ENCODE measurements at places on chromosomes 13 and 19. TPM values are rescaled to one million over a fixed set of nuclear protein-coding genes. Genes with fewer than 3 reads are reported as not detected.

The KRTDAP gene
- polyA plus RNA-seq = not detected

The NLRP7 gene
- polyA plus RNA-seq = 0.10 TPM

DNA sequence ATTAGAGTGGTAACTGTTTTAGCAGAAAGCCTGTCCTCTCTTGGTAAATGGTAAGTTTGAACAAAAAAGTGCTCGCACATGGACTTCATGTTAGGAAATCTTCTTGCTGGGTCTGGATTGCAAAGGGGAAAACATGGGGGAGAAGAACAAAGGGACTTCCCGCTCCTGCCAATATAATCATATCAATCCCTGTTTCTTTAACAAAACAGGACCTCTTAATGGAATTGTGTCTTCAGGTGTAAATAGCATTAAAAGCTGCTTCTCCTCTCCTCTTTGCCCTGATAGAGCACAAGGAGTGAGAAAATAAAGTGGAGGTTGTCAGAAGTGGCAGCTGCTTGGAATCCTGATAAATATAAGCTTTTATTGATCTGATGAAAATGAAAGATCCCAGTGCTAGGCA lies 20.4 kb upstream of the ZNF536 start:
- DNase-seq = no peak

GRCh38 chr19:41203371-41203770 lies 10.4 kb downstream of the CYP2S1 start:
- DNase-seq = no peak

DNA sequence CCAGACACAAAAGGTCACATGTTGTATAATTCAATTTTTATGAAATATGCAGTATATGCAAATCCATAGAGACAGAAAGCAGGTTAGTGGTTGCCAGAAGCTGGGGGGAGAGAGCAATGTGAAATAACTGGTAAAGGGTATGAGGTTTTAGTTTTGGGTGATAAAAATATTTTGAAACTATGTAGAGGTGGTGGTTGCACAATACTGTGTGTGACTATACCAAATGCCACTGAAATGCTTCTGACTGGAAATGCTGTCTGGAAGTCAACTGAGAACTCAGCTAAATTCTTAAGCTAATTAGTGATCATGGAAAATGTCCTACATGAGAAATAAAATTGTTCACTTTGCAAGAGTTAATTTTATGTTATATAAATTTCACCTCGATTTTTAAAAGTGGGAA lies 65.3 kb upstream of the RXFP2 start:
- no peak for DNase-seq

The PGLYRP2 gene
- 0.06 TPM for polyA plus RNA-seq

- DNase-seq = no peak
Observed at GRCh38 chr13:34883396-34883795, 58.7 kb upstream of the NBEA start.

DNA sequence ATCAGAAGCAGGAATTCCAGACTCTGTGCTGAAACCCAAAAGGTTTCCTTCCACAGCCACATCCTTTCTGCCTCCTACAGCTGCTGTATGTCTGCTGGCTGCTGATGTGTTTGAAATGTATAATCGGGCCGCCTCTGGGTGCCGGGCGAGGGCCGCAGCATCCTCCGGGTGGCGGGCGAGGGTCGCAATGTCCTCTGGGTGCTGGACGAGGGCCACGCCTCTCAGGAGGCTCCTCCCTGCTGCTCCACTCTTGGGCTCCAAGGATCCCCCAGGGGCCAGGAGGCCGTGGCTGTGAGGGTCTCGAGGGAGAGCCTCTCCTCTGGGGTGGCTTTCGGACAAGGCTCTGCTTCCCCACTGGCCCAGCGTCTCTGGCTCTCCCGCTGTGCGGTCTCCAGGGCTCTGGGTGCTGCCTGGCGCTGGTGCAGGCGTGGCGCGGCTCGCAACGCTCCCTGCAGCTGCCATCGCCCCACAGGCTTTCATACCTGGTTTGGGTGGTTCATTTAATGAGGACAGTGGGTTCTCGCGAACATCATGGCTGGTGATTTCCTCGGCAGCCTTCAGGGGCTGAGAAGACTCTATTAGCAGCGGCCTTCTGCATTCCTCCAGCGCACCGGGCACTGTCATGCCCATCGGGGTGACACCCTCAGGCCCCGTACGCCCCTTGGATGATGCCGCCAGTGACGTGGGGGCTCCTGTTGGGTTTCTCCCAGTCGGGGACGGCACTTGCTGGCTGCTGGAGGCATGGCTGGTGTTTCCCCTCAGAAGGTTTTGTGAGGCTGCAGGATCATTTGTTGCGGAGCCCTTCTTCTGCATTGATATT lies 41.8 kb upstream of the GRTP1 start:
- peak; percentile 64 for DNase-seq

The GRK1 gene
- polyA plus RNA-seq = not detected

DNA sequence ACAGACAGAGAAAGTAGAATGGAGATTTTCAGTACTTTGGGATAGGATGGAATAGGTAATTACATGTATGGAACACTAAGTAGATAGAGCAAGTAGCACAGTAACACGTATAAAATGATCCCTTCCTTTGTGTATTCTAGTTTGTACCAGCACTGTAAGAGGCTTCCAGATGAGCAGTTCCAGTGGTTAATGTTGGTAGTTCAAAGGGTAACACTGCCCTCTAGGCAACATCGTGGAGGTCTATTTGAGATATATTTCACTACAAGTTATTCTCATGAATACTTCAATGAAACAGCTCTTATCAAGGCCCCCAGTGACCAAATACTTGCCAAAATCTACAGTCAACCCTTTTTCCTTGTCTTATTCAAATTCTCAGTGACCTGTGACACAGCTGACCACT lies 13.5 kb upstream of the ZNF563 start:
- no peak for DNase-seq
